ENCODE measurements at places on chromosomes 13 and 19.

DNA sequence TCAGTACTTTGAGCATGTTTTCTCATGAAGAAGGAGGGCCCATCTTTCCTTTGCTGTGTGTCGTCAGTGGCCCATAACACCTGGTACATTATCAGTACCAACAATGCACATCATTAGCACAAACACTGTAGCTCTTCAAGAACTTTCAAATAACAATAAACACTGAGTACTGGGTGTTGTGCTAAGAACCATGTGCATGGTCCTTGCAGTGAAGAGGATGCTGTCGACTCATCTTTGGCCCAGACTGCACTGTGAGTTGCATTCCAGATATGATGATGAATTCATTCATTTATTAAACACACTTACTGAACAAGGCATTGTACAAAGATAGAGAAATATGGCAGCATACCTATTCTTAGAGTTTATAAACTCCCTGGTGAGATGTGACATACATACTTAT is 55.8 kb downstream of the FLT3 start:
- no peak for DNase-seq

DNA sequence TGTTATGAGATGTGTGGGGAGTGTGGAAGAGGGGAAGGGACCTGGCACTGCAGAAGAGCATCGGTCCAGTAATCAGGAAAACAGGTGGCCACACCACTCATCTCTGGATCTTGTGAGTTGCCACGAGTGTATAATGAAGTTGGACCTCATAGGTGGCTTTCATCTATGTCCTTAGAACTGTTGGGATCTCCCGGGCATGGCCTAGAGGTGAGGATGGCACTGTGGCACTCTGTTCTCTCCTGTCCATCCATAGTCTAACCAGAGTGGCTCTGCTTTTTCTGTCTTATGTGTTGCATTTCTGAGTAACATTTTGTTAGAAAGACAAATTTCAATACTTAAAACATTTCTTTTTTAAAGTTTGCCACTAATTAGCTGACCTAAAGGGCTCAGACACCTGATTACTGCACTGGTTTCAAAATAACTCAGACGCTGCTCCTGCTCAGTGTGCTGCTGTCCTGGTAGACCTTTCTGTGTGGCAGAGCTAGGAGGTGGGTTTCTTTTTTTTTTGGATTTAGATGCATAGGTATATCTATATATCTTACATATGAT is 5.5 kb downstream of the CNMD start:
- no peak for DNase-seq

DNA sequence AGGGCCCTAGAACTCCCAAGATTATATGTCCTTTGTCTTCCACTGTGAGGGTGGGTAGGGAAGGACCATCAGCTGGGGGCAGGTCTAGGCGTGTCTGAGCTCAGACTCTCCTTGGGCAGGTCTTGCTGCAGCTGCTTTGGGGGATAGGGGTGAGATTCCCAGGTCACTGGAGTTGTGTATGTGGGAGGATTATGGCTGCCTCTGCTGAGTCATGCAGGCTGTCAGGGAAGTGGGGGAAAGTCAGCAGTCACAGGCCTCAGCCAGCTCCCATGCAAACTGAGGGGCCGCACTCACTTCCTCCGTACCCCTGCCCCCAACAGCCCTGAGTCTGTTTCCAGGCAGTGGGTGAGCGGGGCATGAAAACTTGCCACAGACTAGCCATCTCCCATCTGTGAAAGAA is 600.8 kb downstream of the DIAPH3 start:
- DNase-seq, result no peak

DNA sequence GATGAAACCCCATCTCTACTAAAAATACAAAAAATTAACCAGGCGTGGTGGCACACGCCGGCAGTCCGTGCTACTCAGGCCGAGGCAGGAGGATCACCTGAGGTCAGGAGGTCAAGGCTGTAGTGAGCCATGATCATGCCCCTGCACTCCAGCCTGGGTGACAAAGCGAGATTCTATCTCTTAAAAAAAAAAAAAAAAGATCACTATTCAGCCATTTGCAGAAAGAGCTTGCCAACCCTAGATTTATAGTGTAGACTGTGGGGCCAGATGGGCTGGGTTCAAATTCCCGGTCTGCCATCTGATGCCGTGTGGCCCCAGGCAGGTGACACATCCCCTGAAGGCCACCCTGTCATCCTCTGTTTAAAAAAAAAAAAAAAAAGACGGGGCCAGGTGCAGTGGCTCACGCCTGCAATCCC is 28.9 kb downstream of the SMIM24 start:
- no peak for DNase-seq

GRCh38 chr13:45402641-45403040 is 15.5 kb downstream of the SLC25A30 start:
- no peak for DNase-seq

DNA sequence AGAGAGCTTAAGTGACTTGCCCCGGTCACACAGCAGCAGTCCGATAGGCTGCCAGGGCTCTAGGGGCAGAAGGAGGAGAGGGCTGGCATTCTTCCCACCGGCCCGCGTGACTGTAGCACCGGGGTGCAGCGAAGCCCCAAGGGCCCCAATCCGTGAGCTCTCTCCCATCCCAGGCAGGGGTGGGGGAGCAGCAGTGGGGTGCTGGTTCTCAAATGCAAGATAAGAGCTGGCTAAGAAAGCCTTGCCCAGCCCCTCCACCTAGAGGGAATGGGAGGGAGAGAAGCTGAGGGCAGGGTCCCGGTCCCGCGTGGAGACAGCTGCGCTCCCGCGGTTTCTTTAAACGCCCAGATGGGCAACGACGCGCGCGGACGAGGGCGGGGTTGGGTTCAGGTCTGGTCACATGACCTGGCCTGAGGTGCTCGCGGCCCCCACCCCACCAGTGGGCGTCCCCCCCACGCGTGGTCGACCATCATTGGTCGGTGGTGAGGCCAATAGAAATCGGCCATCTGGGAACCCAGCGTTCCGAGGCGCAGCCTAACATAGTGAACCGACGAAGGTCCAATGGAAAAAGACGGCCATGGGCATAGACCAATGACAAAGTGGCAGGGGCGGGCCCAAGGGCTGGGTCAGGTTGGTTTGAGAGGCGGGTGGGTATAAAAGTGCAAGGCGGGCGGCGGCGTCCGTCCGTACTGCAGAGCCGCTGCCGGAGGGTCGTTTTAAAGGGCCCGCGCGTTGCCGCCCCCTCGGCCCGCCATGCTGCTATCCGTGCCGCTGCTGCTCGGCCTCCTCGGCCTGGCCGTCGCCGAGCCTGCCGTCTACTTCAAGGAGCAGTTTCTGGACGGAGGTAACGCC is at the start of gene CALR:
CALR (plus strand) TSS at position 683 of the 852 bp plus-strand sequence; CDS start at position 754, 71 bp downstream.
- peak; percentile 100 for DNase-seq

DNA sequence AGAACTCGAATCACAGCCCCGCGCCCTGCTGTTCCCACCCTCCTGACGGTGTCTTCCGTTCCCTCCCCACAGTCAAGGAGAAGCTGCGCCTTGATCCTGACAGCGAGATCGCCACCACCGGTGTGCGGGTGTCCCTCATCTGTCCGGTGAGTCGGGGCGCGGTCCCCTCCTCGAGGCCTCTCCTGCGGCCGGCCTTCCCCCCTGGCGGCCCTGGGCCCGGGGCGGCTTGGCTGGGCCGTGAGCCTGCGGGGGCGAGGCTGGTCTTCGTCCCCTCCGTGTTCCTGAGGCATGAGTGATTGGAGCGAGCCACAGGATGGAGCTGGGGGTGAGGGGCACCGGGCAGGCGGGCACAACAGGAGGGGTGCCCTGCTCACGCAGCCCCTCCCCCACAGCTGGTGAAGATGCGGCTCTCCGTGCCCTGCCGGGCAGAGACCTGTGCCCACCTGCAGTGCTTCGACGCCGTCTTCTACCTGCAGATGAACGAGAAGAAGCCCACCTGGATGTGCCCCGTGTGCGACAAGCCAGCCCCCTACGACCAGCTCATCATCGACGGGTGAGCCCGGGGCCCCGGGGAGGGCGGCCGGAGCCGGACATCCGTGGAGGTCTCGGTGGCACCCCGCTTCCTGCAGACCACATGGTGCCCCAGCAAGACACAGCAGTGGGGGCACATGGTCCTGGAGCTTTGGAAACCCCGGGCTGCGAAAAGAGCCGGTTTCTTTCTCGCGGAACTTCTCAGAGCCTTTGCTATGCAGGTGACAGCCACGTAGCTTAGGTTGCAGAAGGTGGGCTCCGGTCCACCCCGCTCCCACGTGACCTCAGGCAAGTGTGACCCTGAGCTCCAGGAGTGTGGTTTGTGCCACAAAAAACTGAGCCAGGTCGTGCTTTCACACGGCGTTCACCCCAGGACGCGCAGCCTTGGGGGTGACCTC is 25.8 kb downstream of the PIAS4 start:
- DNase-seq, result no peak

DNA sequence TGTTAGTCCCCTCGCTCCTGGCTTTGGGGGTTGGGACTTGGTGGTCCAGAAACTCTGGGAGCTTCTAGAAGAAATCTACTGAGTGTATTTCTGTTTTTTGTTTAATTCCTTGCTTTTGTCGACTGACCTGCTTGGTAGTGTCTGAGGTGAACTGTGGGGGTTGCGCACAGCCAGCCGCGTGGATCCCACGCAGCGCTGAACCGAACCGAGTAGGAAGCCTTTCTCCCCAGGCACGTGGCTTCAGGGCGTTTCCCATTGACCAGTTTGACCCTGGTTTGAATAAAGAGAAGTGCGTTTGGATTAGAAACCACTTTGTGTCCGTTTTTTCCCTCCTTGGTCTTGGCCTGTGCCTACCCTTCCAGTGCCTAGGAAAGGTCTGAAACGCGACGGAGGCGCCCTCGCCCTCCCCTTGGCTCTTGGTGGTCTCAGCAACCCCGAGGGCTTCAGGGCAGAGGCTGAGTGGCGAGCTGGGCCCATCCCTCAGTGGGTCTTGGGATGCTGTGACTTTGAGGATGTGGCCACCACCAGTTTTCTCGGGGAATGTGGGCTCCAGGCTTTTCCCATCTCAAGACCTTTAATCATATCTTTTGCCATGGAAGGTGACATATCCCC is 2.7 kb upstream of the RPS15 start:
- DNase-seq, result no peak

DNA sequence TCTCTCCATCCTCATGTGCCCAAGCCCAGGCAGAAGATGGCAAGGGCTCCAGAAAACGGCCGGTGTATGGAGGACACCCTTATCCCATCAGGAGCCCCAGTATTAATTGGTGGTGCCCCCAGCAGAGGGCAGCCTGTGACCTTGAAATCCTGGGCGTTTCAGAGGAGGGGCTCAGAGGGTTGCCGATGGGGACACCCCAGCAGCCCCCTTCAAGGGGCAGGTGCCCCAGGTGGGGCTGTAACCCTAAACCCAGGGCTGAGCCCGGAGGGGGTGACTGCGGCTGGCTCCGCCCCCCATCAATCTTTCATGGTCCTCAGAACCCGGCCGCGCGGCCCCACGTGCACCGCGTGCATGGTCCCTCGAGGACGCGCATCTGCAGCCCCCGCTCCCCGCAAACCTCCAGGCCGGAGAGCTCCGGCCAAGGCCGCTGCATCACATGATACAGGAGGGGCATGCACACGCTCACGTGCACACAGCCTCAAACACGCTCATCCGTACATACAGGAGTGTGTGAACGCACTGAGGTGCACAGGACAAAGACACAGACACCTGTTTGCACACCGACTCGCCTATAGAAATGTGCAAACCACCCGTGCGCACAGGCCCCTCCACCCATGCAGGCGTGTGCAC is 949 bp downstream of the RAB3A start:
- DNase-seq, result no peak

GRCh38 chr19:4089400-4089908 is 22.8 kb upstream of the ZBTB7A start:
- DNase-seq, result peak; percentile 23

- DNase-seq, result no peak
Observed at GRCh38 chr19:51251468-51251820, 564 bp downstream of the SIGLECL1 start.

GRCh38 chr13:113734099-113734825 is 24.8 kb upstream of the TMEM255B start:
- DNase-seq, result no peak

DNA sequence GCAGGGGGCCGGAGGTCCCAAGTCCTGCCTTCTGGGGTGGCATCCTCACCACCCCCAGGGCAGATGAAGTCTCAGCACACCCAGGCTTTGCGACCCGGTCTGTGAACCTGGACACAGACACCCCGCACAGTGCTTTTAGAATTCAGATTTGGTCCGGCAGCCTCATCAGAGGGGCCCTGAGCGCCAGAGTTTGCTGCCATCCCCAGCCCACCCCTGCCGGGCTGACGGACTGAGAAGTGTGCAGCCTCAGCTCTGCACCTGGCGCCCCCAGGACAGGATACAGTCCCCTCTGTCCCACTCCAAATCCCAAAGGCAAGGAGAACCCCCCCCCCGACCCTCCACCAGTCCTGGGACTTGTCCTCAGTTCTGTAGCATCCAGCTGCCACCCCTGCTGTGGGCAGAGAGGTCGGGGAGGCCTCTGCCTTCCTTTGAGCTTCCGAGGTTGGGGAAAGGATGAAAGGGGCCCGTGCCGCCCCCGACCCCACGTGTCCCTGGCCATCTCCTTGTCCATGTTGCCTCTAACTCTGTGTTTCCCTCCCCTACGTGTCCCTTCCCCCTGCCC is 16.9 kb downstream of the CAPN12 start:
- no peak for DNase-seq

DNA sequence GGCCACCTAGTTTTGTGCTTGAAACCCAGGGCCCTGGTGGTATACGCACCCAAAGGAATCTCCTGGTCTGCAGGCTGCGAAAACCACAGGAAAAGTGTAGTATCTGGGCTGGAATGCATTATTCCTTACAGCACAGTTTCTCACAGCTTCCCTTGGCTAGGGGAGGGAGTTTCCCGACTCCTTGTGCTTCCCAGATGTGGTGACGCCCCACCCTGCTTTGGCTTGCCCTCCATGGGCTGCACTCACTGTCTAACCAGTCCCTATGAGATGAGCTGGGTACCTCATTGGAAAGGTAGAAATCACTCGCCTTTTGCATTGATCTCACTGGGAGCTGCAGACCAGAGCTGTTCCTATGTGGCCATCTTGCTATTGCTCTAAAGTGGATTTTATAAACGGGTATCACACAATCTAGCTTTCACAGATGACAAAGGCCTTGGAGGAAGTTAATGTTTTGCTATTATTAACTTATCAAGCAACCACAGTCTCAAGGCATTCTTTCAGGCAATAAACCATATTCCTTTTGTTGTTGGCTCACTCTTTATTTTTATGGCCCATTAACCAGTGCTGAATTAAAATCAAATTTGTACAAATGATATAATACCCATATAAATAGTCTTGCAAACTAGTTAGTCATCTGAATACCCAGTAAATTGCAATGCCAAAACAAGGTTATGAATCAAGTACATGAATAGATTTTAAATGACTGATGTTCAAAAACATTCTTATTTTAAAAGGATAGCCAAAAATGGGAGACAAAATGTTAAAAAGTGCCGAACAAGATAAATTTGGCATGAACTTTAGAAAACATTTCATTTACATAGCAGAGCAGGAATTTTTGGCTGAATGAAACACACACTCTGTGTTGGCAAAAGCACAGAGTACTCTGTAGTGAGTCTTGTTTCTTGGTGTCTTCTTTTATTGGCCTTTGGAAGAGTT is 475.4 kb upstream of the ARGLU1 start:
- DNase-seq, result no peak

DNA sequence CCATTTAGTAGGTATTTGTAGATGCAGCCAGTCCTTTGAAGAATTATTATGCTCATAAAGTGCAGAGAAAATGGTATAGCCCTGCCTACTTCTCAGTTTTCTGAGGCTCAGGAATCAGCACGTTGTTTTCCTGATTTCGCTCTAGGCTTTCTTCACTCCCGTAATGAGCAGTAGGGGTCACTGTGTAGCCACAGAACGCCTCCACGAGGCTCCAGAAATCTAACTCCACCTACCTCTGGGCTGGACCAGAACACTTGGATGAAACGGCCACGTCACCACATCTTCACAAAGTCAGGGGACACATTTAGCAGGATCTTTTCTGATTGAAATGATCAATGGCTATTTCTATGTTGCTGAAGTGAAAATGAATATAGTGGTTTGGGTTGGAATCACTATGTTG is 49.8 kb upstream of the GTF3A start:
- peak; percentile 16 for DNase-seq

- no peak for DNase-seq
Observed at GRCh38 chr19:3945838-3946237, 13.0 kb downstream of the NMRK2 start.
